ENCODE measurements at places on chromosomes 16 and 17. TPM values are rescaled to one million over a fixed set of nuclear protein-coding genes. Genes with fewer than 3 reads are reported as not detected.

ZG16 gene
- total RNA-seq: not detected

PTGES3L gene
- 0.28 TPM for total RNA-seq

SCGB1C2 gene
- total RNA-seq: not detected

SHCBP1 gene
- 5.6 TPM for total RNA-seq

CDRT4 gene
- 0.28 TPM for total RNA-seq

OR3A2 gene
- not detected for total RNA-seq

All from regular cardiac myocyte (primary cell).